ENCODE measurements at places on chromosomes 6 and 20. TPM values are rescaled to one million over a fixed set of nuclear protein-coding genes. Genes with fewer than 3 reads are reported as not detected.

GRCh38 chr20:19414600-19414999 lies 202.2 kb downstream of the SLC24A3 start:
- no peak for DNase-seq

DNA sequence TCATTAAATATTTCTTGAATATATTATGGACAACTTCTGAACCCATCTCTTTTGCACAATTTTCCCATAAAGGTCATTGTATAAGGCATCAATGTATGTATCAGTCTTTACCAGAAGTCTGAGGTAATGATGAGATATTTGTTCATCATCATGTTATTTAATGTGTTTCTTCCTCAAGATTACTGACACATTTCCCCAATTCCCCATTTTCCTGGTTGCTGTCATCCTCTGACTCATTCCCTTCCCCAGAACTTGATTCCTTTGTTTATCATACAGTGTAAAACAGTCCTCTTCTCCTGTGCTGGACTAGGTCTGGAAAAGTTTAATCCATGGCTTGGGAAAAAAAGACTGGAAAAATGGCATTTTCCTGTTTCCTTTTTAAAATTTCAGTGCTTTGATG lies 107.9 kb upstream of the FLRT3 start:
- no peak for DNase-seq

DNA sequence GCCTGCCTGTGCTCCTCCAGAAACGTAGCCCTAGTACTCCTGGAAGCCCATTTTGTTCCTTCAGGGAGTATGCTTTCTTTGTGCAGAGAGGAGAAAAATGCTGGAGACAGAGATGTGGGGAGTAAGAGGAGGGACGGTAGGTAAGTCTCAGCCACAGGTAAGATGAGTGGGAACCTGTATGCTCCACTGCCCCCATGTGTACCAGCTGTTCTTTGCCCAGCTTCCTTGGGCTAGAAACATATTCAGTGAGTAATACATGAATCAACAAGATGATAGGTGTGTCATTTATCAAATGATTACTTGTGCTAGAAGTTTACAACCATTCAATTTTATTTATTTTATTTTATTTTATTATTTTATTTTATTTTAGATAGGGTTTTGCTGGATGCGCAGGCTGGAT lies 13.6 kb upstream of the CEP85L start:
- DNase-seq = no peak

DNA sequence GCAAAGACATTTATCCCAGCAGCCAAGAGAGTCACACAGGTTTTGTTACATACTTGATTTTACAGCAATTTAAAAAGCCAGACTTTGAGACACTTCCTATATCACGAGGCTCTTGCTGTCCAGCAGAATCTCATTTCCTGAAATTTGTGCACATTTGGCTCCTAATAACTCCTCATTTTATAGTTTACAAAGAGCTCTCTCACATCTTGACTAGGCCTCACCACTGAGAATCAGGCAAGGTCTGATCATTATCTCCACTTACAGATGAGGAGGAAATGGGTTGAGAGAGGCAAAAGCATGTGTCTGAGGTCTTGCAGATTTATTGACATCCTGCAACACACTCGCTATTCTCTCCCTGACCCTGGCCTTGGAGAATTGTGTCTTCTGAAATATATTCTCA lies 426.8 kb downstream of the MAFB start:
- no peak for DNase-seq

DNA sequence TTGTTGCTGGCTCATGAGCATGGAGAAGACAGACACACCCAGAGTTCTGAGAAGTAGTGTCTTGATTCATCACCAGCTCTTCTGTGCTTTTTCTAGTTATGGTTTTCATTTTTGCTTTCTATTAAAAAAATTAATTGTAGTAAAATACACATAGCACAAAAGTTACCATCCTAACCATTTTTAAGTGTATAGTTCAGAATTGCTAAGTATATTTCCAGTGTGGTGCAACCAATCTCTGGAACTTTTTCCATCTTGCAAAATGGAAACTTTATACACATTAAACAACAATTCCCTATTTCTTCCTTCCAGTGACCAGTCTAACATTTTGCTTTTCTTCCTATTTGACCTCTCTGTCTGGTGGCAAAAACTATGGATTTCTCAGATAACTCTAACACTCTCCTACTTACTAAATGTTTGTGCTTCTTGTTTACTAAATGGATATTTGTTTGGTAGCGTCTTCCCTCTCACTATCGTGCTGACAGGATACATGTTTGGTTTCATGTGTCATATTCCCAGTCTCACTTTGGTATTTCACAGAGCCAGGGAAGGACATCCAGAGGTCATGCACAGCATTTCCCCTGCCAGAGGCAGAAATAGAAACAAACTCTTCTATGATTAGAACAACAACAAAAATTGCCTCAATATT lies 40.6 kb downstream of the TXLNB start:
- DNase-seq = no peak

DNA sequence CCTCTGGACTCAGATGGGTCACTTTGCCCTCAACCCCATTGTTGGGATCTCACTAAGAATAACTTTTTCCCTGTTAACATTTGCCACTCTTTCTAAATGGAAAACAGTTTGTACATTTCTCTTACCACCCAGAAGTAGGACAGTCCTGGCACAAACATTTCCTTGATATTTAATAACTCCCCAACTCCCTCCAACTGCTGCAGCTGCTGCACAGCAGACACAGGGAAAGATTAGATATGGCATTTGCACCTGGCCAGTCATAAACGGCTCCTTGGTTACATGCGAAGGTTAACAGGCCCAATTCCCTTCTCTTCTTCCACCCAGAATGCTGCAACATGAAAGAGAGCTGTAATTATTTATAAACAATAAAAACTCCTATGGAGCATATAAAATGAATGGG lies 55.9 kb upstream of the SOX4 start:
- no peak for DNase-seq

GRCh38 chr6:131861381-131861780 lies 53.6 kb downstream of the ENPP1 start:
- no peak for DNase-seq

- DNase-seq = no peak
These were observed 36.0 kb upstream of the FOXO3 start for GRCh38 chr6:108524528-108525248.

WFDC5 gene
- not detected for polyA plus RNA-seq

DNA sequence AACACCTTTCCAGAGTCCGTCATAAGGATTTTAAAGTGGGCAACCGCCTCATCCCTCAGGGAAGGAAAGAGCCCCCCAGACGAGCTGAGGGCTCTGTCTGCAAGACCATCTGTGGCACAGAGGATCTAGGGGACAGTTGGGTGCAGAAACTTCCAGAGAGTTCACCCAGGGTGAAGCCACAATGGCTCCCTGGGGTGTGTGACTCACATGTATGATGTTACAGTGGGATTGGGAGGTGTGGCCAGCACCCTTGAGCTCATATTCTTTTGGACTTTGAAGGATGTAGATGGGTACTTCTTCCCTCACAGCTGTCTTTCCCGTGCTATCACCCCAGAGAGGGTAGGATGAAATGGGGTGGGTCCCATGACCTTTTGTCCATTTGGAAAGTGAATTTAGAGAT lies 95.5 kb downstream of the NCR2 start:
- DNase-seq = no peak

DNA sequence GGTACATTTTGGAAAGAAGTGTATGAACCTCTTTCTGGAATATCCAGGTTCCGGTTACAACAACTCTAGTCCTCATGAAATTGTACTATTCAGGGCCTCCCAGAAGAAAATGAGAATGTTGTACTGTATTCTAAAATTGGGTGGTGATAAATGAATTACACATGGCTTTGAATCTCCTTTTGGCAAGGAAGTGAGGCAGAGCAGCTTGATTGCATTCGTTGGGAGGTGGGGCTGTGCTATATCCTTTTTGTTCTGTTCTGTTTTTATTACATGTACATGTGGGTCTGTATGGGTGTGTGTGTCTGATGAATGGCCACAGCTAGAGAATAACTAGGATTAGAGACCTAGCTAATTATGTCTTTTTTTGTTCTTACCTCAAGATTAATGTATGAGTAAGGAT lies 37.8 kb upstream of the SNRPB2 start:
- no peak for DNase-seq

- no peak for DNase-seq
These were observed 2.0 kb downstream of the NNAT start for GRCh38 chr20:37523012-37523391.

DNA sequence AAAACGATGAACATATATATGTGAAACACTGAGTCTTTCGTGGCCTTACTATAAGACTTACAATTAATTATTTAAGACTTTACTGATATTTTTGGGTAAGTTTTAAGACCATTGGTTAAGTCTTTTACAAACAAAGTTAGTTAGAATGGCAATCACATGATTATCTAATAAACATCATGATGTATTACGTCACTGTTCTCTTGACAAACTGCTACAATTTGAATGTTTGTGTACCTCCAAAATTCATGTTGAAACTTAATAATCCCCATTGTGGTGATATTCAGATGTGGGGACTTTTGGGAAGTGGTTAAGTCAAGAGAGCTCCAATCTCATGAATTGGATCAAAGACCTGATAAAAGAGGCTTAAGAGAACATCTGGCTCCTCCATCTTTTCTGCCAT lies 25.9 kb upstream of the B3GAT2 start:
- DNase-seq = no peak

- DNase-seq = no peak
These were observed 135.3 kb upstream of the CENPW start for GRCh38 chr6:126204598-126204997.
